ENCODE measurements at places on chromosomes 5 and 9.

DNA sequence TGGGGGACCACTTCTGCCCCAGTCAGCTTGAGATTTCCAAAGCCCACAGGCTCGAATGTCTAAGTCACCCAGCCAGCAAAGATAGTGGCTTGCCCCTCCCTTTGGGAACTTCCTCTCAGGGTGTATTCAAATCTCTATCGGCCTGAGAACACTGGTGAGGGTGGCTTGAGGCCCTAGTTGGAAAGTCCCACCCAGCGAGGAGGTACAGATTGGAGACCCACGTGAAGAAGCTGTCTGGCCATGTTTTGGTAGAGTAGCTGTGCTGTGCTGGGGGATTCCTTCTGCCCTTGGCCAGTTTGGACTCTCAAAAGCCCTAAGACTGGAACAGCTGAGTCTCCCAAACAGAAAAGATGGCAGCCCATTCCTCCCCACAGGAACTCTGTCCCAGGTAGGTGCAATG, 172.7 kb upstream of the RIOK2 start:
- no peak for DNase-seq

DNA sequence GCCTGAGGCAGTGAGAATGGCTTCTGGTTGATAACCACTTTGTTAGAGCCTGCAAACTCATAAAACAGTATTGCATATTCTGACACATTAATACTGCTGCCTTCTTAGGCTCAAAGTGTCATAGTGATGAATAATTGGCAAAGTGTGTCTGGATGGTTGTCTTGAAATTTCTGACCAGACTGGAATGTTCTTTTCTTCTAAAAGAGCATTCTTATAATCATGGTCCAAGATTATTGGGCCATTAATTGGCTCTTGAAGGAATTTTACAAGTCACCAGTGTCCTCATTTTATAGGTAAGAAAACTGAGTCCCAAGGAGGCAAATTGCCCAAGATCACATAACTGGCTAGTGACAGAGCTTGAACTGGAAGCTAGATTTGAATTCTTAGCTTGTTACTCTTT, 111.7 kb downstream of the PCSK1 start:
- no peak for DNase-seq

DNA sequence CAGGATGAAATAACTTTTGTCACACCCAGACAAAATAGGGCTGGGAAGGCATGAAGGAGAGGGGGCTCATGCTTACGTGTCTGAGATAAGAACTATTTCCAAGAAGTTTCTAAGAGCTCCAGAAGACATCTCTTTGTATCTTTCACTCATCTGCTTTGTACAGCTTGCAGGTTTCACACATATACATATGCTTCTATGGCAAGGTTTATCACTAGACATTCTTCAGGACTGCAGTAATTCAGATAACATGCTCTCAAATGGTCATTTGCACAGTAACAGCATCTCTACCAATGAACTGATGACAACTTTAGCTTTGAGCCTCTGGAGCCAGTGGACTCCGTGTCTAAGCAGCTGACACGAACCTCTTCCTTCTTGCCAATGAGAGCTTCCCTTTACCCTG, 3.2 kb downstream of the OR1J1 start:
- DNase-seq, result no peak

- DNase-seq, result no peak
These were observed 4.9 kb downstream of the MED27 start for GRCh38 chr9:132074736-132075135.

DNA sequence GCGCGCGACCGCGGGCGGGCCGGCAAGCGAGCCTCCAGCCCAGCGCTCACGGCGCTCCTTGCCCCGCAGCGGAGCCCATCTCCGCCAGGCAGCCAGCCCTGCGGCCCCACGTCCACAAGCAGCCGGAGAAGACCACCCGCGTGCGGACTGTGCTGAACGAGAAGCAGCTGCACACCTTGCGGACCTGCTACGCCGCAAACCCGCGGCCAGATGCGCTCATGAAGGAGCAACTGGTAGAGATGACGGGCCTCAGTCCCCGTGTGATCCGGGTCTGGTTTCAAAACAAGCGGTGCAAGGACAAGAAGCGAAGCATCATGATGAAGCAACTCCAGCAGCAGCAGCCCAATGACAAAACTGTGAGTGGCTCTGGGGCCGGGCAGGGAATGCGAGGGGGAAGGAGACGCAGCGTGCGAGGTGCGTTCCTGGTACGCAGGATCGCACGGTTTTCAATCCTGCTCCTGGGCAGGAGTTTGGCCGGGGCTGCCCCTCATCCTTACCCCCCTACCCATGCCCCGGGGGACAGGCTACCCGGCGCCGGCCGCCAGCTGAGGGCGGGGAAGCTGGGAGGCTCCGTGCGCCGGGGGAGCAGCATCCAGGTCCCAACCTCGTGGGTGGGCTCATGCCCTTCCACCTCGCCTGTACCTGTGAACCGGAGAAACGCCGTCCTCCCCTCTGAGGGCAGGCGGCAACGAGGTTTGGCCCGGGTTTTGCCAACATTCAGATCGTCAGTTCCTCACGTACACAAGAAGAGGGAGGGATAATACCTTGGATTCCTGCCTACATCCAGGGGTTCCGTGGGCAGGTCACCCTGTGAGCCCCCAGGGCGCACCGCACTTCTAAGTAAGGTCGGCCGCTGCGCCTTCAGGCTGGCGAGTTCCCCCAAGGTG, 6.6 kb downstream of the ISL1 start:
- DNase-seq, result no peak

GRCh38 chr5:14744296-14745187, 80.0 kb downstream of the OTULIN start:
- no peak for DNase-seq

DNA sequence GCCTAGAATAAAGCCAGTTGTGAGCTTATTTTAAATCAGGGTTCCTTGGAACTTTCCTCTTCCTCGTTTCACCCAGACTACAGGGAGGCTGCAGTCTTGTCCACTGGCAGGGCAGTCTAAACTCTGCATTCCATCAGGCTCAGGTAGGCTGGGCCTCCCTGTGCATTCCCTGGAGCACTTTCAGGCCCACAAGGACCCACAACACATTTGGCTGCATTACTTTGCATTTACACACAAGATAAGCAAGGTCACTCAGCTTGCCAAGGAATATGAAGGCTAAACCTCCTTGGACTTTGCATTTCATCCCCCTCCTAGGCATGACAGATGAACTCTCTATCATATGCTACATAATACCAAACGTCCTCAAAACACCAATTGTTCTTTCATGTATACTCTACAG, 104.2 kb downstream of the MARCHF3 start:
- DNase-seq, result no peak

DNA sequence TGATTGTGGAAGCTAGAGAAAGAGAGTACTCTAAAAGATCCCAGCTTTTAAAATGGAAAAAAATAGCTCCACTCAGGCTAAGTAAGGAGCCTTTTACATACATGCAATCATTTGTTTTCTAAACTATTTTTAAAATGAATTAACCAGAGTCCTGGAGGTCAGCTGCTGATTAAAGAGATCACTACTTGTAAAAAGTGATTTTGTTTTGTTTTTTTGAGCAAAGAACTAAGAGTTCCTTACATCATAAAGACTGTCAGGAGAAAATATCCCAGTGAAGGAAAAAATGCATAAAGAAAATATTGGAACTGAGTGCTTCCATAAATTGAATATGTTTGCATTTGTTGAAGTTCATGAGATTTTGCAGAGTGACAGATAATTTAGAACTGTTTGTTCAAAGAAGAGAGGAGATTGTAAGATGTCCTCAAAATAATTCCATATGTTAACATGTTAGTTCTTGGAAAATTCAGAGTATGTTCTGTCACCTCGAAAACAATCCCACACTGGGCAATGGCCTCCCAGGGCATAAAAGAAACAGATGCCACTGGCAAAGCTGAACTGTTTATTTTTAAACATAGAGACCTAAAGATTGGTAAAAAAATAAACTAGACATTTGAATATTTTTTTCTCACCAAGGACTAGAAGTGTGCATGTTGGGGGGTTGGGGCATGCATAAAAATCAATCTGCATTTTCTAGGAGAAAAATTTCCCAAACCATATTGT, 264.7 kb downstream of the NPR3 start:
- no peak for DNase-seq

- DNase-seq, result peak; percentile 1
These were observed 213.2 kb downstream of the TMC1 start for GRCh38 chr9:72734631-72735030.

GRCh38 chr9:111952559-111952958, 55.9 kb downstream of the UGCG start:
- no peak for DNase-seq

DNA sequence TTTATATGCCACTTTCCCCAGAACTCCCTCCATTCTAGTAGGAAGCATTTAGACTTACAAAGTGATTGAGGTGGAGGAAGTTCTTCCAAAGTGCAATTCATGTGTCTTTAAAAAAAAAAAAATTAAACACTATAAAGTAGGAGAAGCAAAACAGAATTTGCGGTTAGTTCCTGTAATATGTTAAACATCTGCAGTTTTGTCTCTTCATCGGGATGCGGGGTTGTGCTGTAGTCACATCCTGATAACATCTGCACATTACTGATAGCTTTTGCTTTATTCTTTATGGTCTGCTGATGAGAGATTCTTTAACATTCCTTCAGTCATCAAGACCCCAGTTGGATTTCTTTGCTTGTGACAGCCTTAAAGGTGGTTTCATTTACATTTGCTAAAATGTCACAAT, 694.3 kb downstream of the NR2F1-AS1 start:
- no peak for DNase-seq

DNA sequence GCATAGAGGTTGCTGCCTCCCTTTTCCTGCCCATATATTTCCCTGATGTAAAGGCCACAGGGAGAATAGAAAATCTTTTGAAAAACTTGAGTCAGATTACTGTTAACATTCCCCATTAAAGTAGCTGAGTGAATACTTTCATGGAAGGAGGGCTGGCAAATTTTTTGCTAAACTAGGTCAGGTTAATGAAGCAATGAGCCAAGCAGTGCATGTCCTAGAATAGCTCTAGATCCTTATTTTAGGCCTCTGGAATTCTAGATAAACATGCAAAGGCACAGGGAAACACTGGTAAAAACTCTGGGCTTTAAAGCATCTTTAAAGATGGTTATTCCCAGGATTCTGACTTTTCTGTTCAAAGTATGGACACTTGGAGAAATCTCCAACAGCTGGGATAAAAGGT, 27.9 kb downstream of the TTC1 start:
- no peak for DNase-seq

- DNase-seq, result no peak
These were observed 46.1 kb upstream of the TMED7 start for GRCh38 chr5:115671939-115672338.

Measured in CD4-positive, alpha-beta T cell treated with Interleukin-4 for 4 hours (primary cell).